ENCODE measurements at places on chromosomes 12 and 14.

DNA sequence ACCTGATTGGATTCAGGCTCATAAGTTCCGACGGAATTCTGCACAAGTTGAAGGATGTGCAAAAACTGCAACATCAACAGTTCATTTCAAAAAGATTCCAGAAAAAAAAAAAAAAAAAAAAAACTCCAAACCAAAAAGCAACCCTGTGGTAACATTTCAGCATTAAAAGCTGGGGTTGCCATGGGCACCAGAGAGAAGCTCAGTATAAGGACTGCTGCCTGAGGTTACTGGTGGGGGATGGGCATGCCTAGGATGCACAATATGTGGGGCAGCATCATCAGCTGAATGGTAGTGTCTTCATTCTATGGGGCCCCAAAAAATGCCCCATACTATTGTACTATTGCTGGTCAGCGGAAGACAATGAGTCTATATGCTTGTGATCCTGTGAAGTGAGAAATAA lies 44.7 kb downstream of the MBIP start:
- DNase-seq = no peak

GRCh38 chr12:66438601-66439000 lies 136.3 kb downstream of the HELB start:
- DNase-seq = no peak

DNA sequence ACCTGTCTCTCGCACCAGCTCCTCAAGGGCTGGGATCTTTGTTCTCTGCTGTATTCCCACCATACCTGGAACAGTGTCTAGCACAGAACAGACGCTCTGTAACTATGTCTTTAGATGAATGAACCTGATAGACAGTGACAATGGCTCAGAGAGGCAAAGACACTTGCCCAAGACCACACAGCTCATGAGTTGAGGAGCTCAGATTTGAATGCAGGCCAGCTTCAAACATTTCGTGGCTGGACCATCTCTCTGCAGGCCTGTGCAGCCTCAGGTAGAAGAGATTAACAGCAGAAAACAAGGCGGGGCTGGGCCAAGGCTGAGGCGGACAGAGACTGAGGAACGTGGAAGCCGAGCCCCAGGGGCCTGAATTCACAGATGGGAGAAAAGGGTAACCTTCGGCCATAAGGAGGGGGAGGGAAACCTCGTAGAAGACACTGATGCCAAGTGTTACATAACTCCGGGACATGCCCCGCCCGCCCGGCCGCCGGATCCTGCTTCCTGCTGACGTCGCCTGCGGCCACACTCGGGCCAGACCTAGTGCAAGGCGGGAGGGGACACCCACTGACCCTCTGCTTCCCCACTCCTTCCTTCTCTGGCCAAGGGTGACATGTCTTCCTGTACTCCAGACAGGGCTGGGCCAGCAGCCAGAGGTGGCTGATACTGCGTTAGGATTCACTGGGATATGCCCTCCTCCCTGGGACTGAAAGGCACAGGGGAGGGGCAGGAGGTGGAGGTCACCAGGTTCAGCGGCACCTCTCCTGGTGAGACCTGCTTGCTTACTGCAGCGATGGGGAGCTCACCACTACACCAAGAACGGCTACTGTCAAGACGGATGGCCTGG lies 86.8 kb downstream of the RFLNA start:
- no peak for DNase-seq

- DNase-seq = no peak
Observed at GRCh38 chr12:12286441-12286840, 19.6 kb upstream of the LRP6 start.

DNA sequence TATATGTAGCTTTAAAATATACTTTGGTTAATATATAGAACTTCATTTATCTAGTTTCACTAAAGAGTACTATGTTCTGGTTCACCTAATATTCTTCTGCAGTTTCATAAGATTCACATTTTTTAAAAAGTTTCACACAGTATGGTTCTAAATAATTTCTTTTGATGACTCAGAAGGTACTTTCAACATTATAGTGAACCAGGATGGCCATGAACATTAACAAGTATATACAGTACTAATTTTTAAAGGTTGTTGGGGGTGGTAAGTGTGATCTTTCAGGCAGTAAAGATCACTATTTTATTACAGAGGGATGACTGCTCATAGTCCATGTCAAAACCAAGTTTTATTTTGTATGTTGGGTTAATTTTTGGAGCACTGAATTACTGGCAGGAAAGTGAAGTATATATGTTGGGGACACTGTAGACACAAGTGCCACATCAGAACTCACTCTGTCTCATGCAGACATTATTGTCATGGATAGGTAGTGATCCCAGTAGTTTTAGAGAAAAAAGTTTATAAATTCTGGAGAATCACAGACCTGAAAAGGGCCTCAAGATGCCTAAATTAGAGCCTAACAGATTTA lies 60.0 kb downstream of the DCAF5 start:
- no peak for DNase-seq

DNA sequence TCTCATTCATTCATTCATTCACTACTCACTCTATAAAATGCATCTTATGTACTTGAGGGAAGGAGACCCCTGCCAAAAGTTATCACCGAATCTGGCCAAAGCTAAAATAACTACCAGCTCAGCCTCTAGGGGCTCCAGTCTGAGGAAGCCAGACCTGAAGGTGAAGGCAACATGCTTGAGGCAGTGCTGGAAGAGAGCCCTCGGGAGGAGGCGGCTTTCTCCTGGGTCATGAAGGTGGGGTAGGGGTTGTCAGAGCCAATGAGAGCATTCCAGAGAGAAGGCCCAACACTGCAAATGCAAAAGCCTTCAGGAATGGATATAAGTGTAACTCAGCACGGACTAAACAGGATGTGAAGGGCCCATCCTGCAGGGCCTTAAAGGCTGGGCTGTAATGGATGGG lies 62.4 kb downstream of the GSC start:
- no peak for DNase-seq

DNA sequence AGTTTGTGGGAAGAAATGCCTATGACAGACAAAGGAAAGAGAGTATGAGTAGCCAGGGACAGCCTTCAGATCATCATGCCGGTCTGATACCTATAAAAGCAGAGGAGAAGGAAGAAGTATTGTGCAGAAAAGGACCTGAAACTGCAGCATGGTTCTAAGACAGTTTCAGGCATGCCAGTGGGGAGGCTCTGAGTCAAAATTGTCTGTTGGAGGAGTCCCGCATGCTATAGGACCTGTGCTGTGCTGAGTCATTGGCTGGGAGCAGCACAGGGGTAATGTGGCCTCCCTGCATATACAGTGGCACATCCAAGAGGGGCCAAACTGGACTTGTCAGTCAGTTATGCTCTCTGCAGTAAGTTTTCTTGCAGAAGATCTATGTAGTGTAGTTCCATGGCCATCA lies 40.7 kb downstream of the NEUROD4 start:
- DNase-seq = no peak

DNA sequence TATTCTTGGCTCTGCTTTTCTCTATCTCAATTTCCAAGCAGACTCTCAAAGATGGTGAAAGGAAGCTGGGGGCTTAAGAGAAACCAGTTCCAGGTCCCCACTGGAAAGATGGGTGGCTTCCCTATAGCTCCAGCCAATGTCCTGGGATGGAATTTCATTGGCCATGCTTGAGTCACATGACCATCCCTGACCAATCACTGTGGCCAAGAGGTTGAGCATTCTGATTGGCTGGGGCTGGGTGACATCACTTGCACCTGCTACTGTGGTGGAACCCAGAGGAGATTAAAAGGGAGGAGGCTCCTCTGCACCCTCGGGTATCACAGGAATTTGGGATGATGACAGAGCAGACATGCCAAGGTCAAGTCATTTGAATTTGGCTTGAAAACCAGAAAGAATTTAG lies 436.5 kb downstream of the TMEM132D start:
- no peak for DNase-seq

- DNase-seq = no peak
Observed at GRCh38 chr14:69571449-69572029, 3.1 kb downstream of the CCDC177 start.

- DNase-seq = no peak
Observed at GRCh38 chr14:104284107-104284592, 145.8 kb downstream of the KIF26A start.

DNA sequence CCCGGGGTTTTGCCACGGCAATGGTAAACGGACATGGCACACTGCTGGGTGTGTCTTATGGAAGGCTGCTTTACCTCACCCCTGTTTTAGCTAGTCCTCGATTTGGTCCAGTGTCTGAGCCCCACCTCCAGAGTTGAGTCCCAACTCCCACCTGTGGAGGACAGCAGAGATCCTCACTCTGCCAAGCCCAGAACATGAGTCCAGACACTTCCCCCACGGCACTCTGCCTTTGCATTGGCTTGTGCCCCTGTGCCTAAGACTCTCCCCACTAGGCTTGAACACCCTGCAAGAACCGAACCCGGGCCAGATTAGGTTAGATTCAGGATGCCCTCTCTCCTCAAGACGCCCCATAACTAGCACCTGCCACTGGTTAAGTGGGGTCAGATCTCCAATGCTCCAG lies 59.8 kb upstream of the C14orf180 start:
- DNase-seq = no peak

- DNase-seq = no peak
Observed at GRCh38 chr12:117528538-117528937, 167.1 kb upstream of the NOS1 start.

GRCh38 chr12:50042693-50043092 lies 14.7 kb upstream of the ASIC1 start:
- DNase-seq = no peak

GRCh38 chr12:131391399-131391798 lies 319.5 kb upstream of the SFSWAP start:
- DNase-seq = no peak

DNA sequence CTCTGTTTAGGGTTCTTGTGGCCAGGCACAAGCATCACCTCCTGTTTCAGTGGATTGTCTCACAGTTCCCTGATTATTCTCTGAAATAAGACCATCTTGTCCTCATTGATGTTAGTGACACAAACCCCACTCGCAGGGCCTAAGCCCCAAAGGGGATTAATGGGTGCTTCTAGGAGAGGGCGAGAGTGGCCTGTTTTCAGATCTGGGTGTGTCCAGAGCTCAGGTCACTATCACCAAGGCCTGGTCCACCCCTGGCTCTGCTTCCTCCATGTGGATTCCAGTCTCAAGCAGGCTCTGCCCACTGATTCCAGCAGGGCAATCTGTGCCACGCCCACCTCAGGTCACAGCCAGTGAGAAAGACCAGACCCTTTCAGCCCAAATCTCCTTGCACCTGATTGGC lies 361.9 kb downstream of the ADGRD1 start:
- no peak for DNase-seq

- no peak for DNase-seq
Observed at GRCh38 chr12:39764944-39765560, 145.4 kb upstream of the ABCD2 start.

DNA sequence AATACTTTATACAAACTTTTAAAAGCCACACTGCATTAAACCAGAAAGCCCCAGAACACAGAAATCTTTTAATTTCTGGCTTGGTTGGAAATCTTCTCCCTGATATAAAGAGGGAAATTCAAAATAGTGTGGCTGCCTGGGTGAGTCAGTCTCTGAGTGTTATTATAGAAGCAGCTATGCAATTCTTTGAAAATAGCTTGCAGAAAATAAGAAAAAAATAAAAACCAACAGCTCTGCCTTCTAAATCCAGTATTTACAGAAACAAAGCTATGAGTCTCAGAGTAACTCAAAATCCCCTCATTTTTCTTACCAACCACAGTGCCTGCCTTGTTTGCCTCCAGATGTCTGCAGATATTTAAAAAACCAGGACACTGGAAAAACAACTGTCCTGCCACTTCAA lies 68.6 kb upstream of the FERMT2 start:
- DNase-seq = no peak

DNA sequence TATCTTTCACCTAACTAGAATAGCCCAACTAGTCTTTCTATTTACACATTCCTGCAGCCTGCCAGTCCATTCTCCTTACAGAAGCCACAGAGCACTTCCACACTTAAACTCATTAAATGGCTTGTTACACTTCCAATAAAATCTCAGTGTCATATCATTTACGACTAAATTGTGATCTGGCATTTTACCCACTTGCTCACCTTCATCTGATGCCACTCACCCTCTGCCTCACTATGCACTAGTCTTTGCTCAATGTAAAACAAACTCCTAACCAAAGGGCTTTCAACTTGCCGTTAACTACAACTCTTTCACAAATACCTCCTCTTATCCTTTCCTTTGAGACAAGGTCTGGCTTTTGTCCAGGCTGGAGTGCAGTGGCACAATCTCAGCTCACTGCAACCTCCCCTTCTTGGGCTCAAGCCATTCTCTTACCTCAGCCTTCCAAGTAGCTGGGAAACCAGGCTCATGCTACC lies 24.1 kb downstream of the YAF2 start:
- no peak for DNase-seq

- DNase-seq = no peak
Observed at GRCh38 chr14:105879867-105880561, 353.6 kb downstream of the TMEM121 start.

DNA sequence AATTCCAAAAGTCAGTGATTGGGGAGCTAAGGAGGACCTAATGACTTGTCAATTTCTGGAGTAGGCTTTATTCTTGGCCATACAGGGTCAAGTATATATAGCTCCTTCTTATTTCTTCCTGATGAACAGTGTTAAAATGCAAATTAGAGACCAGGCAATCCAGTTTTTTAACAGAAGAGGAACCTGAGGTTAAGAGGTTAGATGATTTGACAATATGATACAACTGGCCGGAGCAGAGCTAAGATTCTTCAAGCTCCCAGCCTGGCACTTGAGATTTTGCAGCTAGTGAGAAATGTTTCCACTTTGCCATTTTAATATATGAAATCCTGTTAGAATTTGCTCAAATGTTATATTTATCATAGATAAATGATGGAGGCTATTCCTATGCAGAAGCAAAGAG lies 204.0 kb downstream of the SSPN start:
- DNase-seq = no peak

DNA sequence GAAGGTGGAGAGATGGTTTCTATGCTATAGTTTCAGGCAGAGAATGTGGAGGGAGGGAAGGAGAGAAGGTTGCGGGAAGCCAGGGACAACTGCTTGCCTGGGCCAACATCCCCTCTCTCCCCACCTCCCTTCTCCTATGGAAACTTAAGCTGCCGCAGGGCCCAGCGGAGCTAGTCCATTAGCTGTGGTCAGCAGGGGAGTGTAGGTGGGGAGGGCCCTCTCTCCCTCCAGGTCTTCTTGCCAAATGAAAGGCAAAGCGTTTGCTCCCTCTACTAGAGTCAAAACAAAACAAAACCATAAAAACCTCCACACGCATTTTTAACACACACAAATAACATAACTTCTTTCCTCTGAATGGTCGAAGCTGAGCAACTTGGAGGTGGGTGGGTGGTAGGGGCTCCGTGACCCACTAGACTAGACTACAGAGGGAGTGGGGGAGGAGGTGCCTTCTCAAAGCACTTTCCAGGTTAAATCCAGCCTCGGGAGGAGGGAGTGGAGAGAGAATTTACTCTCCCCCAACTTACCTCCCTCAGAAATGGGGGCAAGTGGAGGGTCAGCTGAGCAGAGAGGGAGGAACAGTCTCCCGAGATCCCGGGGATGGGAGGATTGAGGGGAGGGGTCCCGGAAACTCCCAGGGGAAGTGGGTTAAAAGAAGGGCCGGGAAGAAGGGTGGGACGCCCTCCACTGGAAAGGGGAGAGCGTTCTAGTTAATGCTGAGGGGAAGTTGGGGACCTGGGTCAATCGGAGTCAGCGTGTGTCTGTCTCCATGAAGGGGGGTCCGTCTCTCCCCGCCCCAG lies 4.6 kb upstream of the CACNB3 start:
- no peak for DNase-seq

- DNase-seq = no peak
Observed at GRCh38 chr12:29273178-29273843, 107.7 kb downstream of the ERGIC2 start.

All from stimulated activated CD8-positive, alpha-beta memory T cell treated with anti-CD3 and anti-CD28 coated beads, Interleukin-7, amount 100 ng/mL, for 1 hour (primary cell).